ENCODE measurements at places on chromosomes 12 and 14. TPM values are rescaled to one million over a fixed set of nuclear protein-coding genes. Genes with fewer than 3 reads are reported as not detected.

- H3K4me3 ChIP-seq = no peak overlapping the region
- H3K36me3 ChIP-seq = peaks cover 6% of the 10 kb centered on the region
- DNase-seq = no peak
- H3K27me3 ChIP-seq = no peaks in the 10 kb centered on the region
Measured at GRCh38 chr12:100020370-100020769, 35.6 kb upstream of the ANKS1B start.

DNA sequence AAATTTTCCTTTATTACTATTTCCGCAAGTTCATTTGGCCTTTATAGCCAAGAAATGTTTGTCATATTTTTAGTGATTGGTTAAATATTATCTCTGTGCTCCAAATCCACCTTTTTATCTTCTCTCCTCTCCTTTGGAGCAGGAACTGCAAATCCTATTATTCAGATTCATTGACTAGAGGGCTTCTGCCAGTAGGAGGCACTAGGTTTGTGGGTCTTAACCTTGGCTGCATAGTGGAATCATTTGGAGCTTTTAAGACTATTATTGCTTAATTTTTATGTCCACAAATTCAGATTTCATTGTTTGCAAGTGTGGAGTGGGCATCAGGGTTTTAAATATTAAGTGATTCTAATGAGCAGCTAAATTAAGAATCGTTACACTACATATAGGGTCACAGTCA is 75.3 kb upstream of the SYT10 start:
- H3K27me3 ChIP-seq = no peaks in the 10 kb centered on the region
- DNase-seq = no peak
- H3K4me3 ChIP-seq = no peak overlapping the region

- H3K4me3 ChIP-seq = no peak overlapping the region
- no peak for DNase-seq
- no peaks in the 10 kb centered on the region for H3K27me3 ChIP-seq
- H3K27ac ChIP-seq = no peak overlapping the region
Measured at GRCh38 chr14:87152693-87153092, 840.3 kb downstream of the GALC start.

DNA sequence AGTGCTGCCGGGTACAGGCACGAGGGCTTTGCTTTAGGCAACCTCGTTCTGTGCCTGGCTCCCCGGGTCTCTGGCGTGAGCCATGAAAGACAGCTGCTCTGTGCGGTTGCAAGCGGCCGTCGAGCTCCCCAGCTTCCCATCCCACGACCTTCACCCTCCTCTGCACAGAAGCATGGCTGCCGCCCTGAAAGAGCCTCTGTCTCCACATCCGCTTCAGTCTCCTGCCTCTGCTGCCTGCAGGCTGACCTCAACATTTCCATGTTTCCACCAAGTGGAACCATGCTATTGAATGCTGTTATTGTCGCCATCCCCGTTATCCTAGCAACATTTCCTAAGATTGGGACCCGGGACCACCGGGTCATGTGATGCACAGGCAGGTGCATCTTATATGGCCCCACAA is 57.1 kb downstream of the KDM2B start:
- no peak overlapping the region for H3K4me3 ChIP-seq
- H3K27me3 ChIP-seq = no peaks in the 10 kb centered on the region
- H3K36me3 ChIP-seq = peaks cover 5% of the 10 kb centered on the region
- no peak for DNase-seq
- no peak overlapping the region for H3K27ac ChIP-seq

GRCh38 chr14:60183741-60184140 is 18.5 kb upstream of the DHRS7 start:
- peak overlapping the region; percentile 63 for H3K4me3 ChIP-seq
- H3K27ac ChIP-seq = peak overlapping the region; percentile 66
- H3K27me3 ChIP-seq = peaks cover 2% of the 10 kb centered on the region
- no peak for DNase-seq
- peaks cover 14% of the 10 kb centered on the region for H3K4me1 ChIP-seq

DNA sequence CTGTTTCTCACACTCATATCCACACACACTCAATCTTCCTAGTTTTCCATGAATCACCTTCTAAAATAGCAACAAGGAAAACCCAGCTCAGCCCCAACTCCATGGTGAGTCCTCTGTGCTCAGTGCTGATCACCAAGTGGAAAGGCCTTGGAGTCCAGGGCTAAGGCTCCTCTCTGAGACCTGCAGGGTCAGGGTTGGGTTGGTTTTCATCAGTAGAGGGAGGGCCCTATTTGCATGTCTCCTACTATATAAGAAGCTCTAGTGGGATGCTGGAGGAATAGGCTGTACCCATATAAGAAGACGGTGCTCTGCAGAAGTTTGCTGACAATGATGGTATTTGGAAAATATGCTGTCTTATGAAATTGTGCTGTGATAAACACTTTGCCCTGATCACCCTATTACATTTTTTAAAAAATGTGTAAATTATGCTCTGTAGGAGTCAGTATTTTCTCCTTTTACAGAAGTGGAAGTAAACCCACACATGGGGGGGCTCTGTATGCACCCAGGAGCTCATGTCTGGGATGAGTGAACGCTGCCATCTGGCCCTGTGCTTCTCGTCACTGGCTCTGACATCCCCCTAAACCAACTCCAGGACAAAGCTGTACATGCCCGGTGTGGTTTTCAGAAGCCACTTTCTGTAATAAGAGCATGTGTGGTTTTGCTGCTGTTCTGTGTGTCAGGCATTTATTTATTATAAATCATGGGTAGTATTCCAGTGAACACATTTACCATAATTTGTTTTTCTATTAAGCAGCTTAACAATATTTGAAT is 536.3 kb downstream of the TMEM121 start:
- H3K27me3 ChIP-seq = peaks cover 36% of the 10 kb centered on the region
- H3K4me3 ChIP-seq = no peak overlapping the region
- H3K36me3 ChIP-seq = no peaks in the 10 kb centered on the region

- no peaks in the 10 kb centered on the region for H3K27me3 ChIP-seq
- peak overlapping the region; percentile 99 for H3K27ac ChIP-seq
- no peak for DNase-seq
- H3K4me3 ChIP-seq = peak overlapping the region; percentile 92
Measured at GRCh38 chr12:133130808-133131128, 341 bp downstream of the ZNF10 start.

DNA sequence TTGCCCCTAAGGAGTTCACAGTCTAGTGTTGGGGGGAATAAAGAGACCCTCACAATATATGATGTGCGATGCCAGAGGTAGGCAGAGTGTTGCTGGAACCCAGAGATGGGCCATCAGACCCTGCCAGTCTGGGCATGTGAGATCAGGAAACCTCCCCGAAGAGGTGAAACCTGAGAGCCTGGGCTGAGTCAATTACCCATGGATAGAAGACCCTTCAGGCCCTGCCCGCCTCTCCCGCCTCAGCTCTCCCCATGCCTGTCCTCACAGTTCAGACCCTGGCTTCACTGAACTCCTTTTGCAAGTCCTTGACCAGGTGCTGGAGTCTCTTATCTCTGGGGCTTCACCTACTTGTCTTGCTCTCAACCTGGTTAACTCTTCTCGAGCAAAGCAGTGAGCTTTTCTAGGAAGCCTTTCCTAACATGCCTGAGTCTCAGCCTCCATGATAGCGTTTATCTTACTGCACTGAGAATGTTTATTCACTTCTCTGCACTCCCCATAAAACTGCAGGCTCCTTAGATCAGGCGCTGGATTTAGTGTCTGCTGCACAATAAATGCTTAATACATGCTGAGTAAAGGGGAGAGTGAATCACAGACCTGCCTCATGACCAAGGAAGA is 19.6 kb downstream of the ALDH1L2 start:
- no peak overlapping the region for H3K4me3 ChIP-seq
- no peaks in the 10 kb centered on the region for H3K27me3 ChIP-seq
- H3K36me3 ChIP-seq = no peaks in the 10 kb centered on the region
- no peak overlapping the region for H3K27ac ChIP-seq

GRCh38 chr12:49764126-49764525 is 22.8 kb downstream of the TMBIM6 start:
- peak overlapping the region; percentile 91 for H3K27ac ChIP-seq
- peaks cover 56% of the 10 kb centered on the region for H3K36me3 ChIP-seq
- H3K4me1 ChIP-seq = peaks cover 45% of the 10 kb centered on the region
- no peaks in the 10 kb centered on the region for H3K27me3 ChIP-seq
- DNase-seq = no peak

GRCh38 chr12:101594700-101595099 is at the start of gene MYBPC1:
Gene MYBPC1, plus strand, starts transcription at chr12:101594971. Its CDS starts 100 bp downstream, at chr12:101595071.
- no peaks in the 10 kb centered on the region for H3K4me1 ChIP-seq
- peaks cover 5% of the 10 kb centered on the region for H3K27me3 ChIP-seq
- no peak for DNase-seq
- no peak within 1 kb of the TSS for H3K4me3 ChIP-seq
- H3K27ac ChIP-seq = no peak within 1 kb of the TSS
- no peaks in the 10 kb centered on the region for H3K36me3 ChIP-seq

GRCh38 chr12:101686176-101686575 is 11.3 kb upstream of the CHPT1 start:
- H3K36me3 ChIP-seq = no peaks in the 10 kb centered on the region
- H3K27ac ChIP-seq = no peak overlapping the region
- H3K4me1 ChIP-seq = no peaks in the 10 kb centered on the region
- H3K27me3 ChIP-seq = peaks cover 29% of the 10 kb centered on the region

- H3K36me3 ChIP-seq = no peaks in the 10 kb centered on the region
- H3K27me3 ChIP-seq = peaks cover 2% of the 10 kb centered on the region
- no peak for DNase-seq
- H3K4me1 ChIP-seq = no peaks in the 10 kb centered on the region
Measured at GRCh38 chr12:46711756-46712155, 114.0 kb downstream of the SLC38A4 start.

GRCh38 chr14:103846097-103846496 is 1.3 kb downstream of the PPP1R13B start:
- peaks cover 27% of the 10 kb centered on the region for H3K27me3 ChIP-seq
- H3K36me3 ChIP-seq = no peaks in the 10 kb centered on the region
- peak overlapping the region; percentile 81 for H3K4me3 ChIP-seq
- no peak for DNase-seq

The TAS2R30 gene
- total RNA-seq = 2.9 TPM

The RNASE4 gene
- total RNA-seq = 0.73 TPM

The TAS2R46 gene
- 1.3 TPM for total RNA-seq

The CLEC6A gene
- total RNA-seq = not detected

The KLHL33 gene
- not detected for total RNA-seq

The SPX gene
- 1.1 TPM for total RNA-seq

The FLRT2 gene
- total RNA-seq = not detected

The CYP27B1 gene
- 11.3 TPM for total RNA-seq

The SLC7A8 gene
- 5.3 TPM for total RNA-seq
